ENCODE measurements at places on chromosomes 1 and 21.

DNA sequence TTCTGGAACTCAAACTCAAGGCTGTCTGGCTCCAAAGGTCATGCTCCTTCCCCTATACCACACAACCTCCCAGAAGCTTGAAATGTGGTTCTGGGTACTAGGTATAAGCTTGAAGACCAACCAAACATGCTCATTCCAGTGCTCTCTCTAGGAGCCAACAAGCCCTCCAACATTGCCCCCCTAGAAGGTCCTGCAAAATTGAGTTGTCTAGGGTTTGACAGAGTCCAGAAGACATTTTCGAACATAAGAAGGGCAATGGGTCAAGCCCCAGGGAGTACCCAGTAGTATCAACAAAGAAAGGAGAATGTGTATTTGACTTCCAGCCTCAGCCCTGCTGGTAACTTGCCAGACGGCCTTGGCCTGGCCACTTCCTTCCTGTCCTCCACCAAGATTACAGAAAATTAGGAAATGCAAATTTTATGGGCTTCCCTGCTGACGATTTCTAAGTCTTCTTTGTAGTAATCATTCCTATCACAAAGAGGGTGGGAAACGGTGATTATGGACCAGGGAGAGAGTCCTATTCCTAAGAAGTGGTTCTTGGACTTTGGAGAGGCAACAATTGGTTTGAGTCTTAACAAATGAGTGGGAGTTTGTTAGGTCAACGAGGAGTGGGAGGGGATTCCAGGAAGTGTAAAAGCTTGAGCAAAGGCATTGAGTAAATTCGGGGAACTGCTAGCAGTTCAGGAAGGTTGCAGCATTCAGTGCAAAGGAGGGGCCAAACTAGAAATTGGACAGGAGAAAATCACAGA is 18.7 kb upstream of the SLAMF1 start:
- peak overlapping the region; percentile 77 for H3K27ac ChIP-seq
- H3K4me1 ChIP-seq, result peaks cover 46% of the 10 kb centered on the region
- H3K36me3 ChIP-seq, result no peaks in the 10 kb centered on the region
- no peak for DNase-seq

DNA sequence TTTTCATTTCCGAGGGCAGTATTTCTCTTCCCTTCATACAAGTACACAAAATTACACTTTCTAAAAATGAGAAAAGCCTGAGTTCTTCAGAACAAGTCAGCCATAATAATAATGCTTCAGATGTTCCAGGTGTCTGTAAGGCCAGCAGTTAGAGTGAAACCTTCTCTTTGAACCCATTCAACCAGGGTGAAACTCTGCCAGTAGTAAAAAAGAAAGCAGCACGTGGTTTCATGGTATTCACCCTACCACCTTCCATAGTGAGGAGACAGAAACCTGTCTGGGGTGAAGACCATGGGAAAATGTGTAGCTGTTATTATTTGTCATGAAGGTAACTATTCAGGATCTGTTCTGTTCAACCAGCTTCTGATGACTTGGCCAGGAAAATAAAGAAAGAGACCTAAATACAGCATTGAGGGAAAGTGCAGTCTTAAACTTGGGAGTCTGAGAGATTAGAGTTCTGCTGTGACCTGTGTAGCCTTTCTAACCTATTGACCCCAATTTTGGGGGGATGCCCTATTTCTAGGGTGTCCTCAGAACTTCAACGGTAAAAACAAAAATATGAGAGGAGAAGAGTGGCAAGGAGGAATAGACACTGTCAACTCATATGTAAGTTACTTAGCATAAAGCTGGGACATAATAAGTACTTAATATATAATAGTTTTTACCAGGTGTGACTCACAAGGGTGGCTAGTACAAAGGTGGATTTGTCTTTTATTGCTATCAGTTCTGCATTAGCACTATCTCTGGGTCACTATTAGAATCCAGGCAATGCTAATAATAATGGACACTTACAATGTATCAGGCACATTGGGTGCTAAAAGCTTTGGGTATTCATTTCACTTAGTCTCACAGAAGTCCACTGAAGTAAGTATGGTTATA is 70.0 kb upstream of the TNFSF4 start:
- DNase-seq, result no peak
- no peaks in the 10 kb centered on the region for H3K36me3 ChIP-seq
- no peak overlapping the region for H3K27ac ChIP-seq
- no peaks in the 10 kb centered on the region for H3K4me1 ChIP-seq

- no peak for DNase-seq
- H3K27ac ChIP-seq, result no peak overlapping the region
- no peaks in the 10 kb centered on the region for H3K36me3 ChIP-seq
- peaks cover 14% of the 10 kb centered on the region for H3K27me3 ChIP-seq
These were observed 4.0 kb downstream of the PRELP start for GRCh38 chr1:203479646-203480045.

- no peak for DNase-seq
- no peaks in the 10 kb centered on the region for H3K4me1 ChIP-seq
- H3K4me3 ChIP-seq, result no peak overlapping the region
These were observed 179.9 kb upstream of the ZNF644 start for GRCh38 chr1:91201694-91202093.

Measured in CD4-positive, CD25-positive, alpha-beta regulatory T cell (primary cell).